ENCODE measurements at places on chromosomes 2 and 18.

DNA sequence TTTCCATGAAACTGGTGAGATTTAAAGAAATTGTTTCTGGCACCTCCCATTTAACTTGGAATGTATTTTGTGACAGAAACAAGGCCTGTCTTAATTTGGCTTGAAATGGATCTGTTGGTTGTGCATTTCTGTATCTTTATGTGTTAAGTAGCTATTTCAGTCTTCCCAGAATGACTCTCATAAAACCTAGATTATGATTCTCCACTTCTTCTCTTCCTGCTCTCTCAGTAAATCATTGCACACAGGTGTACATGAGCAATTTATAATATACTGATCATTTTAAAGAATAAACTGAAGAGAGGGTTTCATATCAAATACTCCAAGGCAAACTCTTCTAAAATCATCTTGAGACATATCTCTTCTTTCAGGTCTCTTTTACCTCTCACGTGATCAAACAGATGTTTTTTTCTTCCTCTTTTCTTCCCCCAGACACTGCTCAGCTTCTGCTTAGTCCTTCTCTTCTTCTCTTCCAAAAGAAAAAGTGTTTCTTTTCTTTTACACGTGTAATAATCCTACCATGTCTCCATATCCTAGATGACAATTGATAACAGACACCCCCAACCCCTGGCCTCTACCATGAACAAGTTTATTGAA, 112.0 kb downstream of the PPP1R1C start:
- no peak for DNase-seq

GRCh38 chr18:10670856-10671255, 145.0 kb downstream of the NAPG start:
- no peak for DNase-seq

- DNase-seq, result no peak
Measured at GRCh38 chr2:65656160-65656718, 223.8 kb upstream of the SPRED2 start.

DNA sequence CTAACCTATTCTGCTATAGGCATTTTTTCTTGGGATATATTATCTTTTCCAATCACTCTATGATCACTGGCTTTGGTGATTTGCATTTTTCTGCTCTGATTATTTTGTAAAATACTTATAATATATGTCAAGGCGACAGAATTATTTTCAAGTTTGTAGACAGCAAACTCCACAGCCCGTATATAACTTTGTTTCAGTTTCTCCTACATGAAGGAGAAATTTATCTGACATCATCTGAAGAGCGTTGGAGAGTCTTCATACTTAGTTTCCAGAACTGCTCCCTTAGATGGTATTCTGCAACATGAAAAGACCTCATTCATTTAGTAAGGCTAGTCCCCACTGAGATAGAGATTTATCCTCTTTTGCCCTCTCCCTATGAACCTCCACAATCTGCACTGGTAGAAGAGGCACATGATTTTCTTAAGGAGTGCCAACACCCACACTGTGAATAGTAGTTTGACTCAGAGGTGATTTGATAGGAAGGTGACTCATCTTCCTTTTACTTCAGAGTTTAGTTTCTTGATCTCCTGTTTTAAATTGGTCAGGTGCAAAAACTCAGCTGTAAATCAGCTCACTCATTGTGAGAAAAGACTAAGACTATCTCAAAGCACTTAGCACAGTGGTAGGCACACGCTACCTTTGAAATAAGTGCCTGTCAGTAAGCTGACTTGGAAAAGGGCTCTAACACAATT, 1848.6 kb upstream of the CELF4 start:
- DNase-seq, result no peak

DNA sequence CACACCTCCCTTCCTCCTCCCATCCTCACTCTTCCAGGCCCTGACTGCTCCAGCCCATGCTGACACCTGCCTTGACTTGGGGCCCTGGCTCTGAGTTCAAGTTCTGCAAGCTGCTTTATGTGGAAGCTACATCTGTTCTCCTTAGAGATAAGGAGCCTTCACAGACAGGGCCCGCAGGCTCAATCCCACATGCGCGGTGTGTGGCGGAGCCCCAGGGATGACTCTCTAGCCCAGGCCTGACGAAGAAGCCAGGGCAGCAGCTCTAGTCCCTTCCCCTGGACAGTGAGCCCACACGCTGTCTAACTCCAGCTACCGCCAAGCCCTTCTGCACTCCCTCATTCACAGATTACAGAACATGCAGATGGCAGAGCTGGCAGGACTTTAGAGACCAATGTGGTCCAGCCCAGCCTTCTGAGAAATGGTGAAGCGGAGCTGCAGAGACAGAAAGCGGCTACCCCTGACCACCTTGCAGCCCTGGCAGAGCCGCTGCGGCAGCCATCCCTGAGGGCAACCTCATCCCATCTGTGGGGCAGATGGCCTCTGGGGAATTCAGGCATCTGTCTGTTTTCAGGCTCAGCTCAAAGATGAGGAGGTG, 304.3 kb downstream of the CELF4 start:
- DNase-seq, result no peak

DNA sequence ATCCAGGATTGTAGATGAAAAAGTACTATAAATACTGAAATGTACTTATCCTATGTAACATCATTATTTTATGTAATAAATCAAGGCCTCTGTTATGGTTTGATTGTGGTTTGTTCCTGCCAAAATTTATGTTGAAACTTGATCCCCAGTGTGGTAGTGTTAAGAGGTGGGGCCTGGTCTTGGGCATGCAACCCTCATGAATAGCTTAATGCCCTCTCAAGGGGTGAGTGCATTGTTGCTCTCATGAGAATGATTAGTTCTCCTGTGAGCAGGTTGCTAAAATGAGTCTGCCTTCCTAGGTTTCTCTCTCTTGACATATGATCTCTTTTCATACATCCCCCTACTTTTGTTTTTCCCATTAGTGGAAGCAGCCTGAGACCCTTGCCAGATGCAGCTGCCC, 915.4 kb downstream of the TSN start:
- no peak for DNase-seq

DNA sequence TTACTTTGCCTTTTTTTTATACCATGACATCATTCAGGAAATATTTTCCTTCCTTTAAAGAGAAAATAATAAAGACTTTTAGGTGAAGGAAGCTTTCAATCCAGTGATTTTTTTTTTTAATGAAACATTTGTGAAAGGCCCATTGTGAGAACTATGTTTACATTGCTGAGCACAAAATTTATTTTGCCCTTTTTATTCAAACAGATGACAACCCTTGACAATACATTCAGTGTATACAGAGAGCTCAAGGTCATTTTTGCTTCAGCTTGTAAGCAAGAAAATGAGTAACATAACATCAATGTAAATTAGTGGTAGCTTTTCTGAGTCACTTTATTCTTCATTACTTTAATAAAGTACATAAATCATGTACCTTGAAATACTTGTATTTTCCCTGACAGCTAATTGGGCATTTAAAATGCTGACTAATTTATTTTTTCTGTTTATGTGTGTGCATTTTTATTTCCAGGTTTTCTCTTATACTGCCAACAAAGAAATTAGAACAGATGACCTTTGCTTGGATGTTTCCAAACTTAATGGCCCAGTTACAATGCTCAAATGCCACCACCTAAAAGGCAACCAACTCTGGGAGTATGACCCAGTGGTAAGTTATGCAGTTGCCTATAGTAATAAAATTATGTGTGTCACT, 121.6 kb downstream of the GALNT1 start:
- no peak for DNase-seq

GRCh38 chr2:23420840-23421476, 36.0 kb downstream of the KLHL29 start:
- peak; percentile 6 for DNase-seq

- no peak for DNase-seq
Measured at GRCh38 chr2:99338029-99338585, 918 bp downstream of the EIF5B start.

- DNase-seq, result no peak
Measured at GRCh38 chr2:213995400-213996105, 415.3 kb upstream of the VWC2L start.

DNA sequence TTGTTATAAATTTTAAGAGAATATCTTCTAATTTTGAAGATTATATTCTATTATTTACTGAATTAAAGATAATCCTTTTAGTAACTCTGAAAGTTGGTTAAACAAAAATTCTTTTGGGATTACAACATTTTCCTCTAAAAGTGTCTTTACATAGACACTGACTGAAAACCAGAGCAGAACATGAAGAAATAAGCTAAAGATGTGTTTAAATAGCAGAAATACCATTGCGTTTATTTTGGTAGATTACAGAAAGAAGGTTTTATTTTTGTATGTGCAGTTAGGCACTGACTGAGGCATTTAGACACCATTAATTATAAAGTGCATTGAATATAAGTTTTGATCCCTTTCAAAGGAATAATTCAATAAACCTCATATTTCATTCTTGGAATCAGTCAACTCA, 13.5 kb upstream of the NPC1 start:
- DNase-seq, result no peak

DNA sequence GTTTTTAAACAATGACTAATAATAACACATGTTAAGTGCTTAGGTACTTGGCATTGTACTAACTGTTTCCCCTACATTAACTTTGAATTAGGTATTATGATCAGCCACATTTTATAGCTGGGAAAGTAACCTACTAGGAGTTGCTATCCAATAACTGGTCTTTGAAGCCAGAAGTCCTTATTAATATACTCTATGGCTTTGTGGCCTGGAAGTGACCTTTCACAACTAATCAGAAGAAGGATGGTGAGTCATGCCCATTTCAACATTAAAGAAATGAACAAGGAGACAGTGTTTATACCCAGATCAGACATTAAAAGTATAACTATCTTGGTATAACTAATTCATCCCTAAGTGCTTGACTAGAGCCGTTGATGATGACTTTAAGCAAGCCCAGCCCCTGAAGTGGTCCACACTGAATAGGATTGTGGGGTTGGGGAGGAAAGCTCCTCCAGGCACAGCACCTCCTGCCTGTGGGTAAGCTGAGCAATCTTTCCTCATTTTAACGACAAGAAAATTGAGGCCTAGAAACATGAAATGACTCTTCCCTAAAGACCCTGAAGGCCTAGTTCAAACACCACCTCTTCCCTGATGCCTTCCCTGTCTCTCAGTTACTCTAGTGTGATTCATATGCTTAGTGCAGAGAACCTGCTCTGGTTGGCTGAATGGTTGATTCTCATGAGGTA, 71.6 kb upstream of the RFX8 start:
- DNase-seq, result no peak

- DNase-seq, result no peak
Measured at GRCh38 chr2:68317971-68318913, 1.5 kb downstream of the CNRIP1 start.

DNA sequence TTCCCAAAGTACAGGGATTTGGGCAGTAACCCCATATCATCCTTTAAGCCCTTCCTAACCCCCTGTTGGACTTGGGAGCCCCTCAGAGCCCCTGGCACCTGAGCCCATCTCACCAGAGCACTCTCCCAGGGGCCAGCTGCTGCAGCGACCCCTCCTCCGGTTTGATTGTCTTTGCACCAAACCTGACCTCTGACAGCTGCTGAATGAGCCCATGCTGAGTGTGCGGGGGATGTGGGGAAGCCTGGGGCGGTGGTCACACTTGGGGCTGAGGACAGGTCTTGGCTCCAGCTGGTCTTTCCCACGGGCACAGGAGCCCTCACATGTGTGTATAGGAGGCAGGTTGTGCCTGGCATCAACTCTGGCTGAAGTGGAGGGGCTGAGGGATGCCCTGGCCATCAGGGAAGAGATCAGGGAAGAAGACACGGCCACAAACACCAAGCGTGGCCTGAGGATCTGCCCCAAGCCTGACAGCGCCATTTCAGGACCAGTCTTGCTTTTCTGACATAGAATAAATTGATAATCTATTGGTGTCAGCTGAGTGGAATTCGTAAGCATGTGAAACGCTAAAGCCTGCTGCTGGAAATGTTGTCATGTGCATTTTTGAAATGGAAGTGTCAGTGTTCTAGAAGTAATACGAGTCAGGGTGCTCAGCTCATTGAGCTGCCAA, 102.4 kb downstream of the ACKR3 start:
- no peak for DNase-seq

- no peak for DNase-seq
Measured at GRCh38 chr2:184006998-184007397, 591.3 kb upstream of the ZNF804A start.

GRCh38 chr18:6917072-6917471, 187.6 kb downstream of the ARHGAP28 start:
- no peak for DNase-seq

DNA sequence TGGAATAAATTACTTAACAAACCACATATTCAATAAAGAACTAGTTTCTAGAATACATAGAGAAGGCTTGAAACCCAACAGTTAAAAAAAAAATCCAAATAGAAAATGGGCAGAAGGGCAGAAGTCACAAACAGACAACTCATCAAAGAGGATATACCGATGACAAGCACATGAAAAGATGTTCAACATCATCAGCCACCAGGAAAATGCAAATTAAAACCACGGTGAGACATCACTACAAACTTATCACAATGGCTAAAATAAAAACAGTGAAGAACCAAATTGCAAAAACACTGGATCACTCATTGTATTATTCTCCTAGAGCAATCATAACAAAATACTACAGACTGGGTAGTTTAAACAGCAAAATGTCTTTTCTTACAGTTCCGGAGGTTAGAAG, 14.5 kb downstream of the SESTD1 start:
- no peak for DNase-seq

GRCh38 chr2:168703926-168704325, 98.5 kb upstream of the NOSTRIN start:
- DNase-seq, result peak; percentile 96

DNA sequence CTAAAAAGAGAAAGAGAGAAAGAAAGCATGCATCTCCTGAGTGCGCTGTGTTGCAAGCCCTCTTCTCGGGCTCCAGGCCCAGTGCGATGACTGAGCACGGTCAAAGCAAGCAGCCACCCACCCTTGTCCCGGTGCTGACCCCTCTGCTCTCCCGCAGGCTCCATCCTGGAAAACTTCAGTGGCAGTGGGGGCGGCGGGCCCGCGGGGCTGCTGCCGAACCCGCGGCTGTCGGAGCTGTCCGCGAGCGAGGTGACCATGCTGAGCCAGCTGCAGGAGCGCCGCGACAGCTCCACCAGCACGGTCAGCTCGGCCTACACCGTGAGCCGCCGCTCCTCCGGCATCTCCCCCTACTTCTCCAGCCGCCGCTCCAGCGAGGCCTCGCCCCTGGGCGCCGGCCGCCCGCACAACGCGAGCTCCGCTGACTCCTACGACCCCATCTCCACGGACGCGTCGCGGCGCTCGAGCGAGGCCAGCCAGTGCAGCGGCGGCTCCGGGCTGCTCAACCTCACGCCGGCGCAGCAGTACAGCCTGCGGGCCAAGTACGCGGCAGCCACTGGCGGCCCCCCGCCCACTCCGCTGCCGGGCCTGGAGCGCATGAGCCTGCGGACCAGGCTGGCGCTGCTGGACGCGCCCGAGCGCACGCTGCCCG, 252.5 kb downstream of the GLI2 start:
- DNase-seq, result no peak

- DNase-seq, result no peak
Measured at GRCh38 chr2:166351319-166351718, 24.4 kb downstream of the SCN9A start.
